ENCODE measurements at places on chromosomes 4 and X. TPM values are rescaled to one million over a fixed set of nuclear protein-coding genes. Genes with fewer than 3 reads are reported as not detected.

EFHC2 gene
- polyA plus RNA-seq = 10.4 TPM

IL3RA gene
- polyA plus RNA-seq = 15.5 TPM

NAT8L gene
- polyA plus RNA-seq = 6.2 TPM

MAGEA10 gene
- polyA plus RNA-seq = not detected

CCSER1 gene
- polyA plus RNA-seq = 20.3 TPM

EVC2 gene
- 9.4 TPM for polyA plus RNA-seq

EMCN gene
- polyA plus RNA-seq = 174 TPM

DCAF4L1 gene
- 0.22 TPM for polyA plus RNA-seq

SHROOM2 gene
- 21.8 TPM for polyA plus RNA-seq

GYG2 gene
- polyA plus RNA-seq = 18.6 TPM

BRS3 gene
- 0.07 TPM for polyA plus RNA-seq

DNAAF6 gene
- polyA plus RNA-seq = 0.06 TPM

SNCA gene
- 55.4 TPM for polyA plus RNA-seq

MAGEC3 gene
- 0.66 TPM for polyA plus RNA-seq

KDR gene
- 63.7 TPM for polyA plus RNA-seq

TBC1D8B gene
- 5.1 TPM for polyA plus RNA-seq

MMAA gene
- 12.9 TPM for polyA plus RNA-seq

BCORL1 gene
- polyA plus RNA-seq = 17.0 TPM

MPC1L gene
- not detected for polyA plus RNA-seq

NPNT gene
- polyA plus RNA-seq = 187 TPM

WAS gene
- 3.9 TPM for polyA plus RNA-seq

PNMA6A gene
- 13.7 TPM for polyA plus RNA-seq

EREG gene
- 0.16 TPM for polyA plus RNA-seq

MAEA gene
- polyA plus RNA-seq = 73.0 TPM

ENPEP gene
- polyA plus RNA-seq = 240 TPM

CXorf51B gene
- polyA plus RNA-seq = not detected

KLHL15 gene
- 16.6 TPM for polyA plus RNA-seq

NEXMIF gene
- polyA plus RNA-seq = 2.8 TPM

MAGEA11 gene
- not detected for polyA plus RNA-seq

MAGEB16 gene
- polyA plus RNA-seq = not detected

ARHGAP36 gene
- 0.09 TPM for polyA plus RNA-seq

USP26 gene
- polyA plus RNA-seq = not detected

NWD2 gene
- polyA plus RNA-seq = 0.31 TPM

PITX2 gene
- polyA plus RNA-seq = 4.3 TPM

GPR119 gene
- not detected for polyA plus RNA-seq

MID1 gene
- 32.6 TPM for polyA plus RNA-seq

IBSP gene
- not detected for polyA plus RNA-seq

STPG2 gene
- polyA plus RNA-seq = 0.51 TPM

GPR173 gene
- 25.9 TPM for polyA plus RNA-seq

SPANXN3 gene
- polyA plus RNA-seq = not detected

NOX1 gene
- 0.69 TPM for polyA plus RNA-seq

CCNA2 gene
- 40.5 TPM for polyA plus RNA-seq

PCDH18 gene
- polyA plus RNA-seq = 190 TPM

ZNF718 gene
- 21.0 TPM for polyA plus RNA-seq

GLRA3 gene
- polyA plus RNA-seq = 0.17 TPM

CT83 gene
- polyA plus RNA-seq = not detected

SFRP2 gene
- polyA plus RNA-seq = 18.9 TPM

PRDM5 gene
- 16.0 TPM for polyA plus RNA-seq

F8A3 gene
- 8.0 TPM for polyA plus RNA-seq

TMSB15A gene
- polyA plus RNA-seq = 78.0 TPM

STK26 gene
- polyA plus RNA-seq = 12.4 TPM

SGMS2 gene
- polyA plus RNA-seq = 16.9 TPM

HSFX4 gene
- not detected for polyA plus RNA-seq

Measured in renal cortex interstitium (tissue), 15 donors.